Progenitor cell of endocrine pancreas (in vitro differentiated cells): ENCODE measurements at places on chromosomes 13 and 19.

- no peak for DNase-seq
Measured at GRCh38 chr13:37338726-37339385, 233.4 kb upstream of the CSNK1A1L start.

GRCh38 chr19:53983457-53984289 lies 7.8 kb upstream of the CACNG6 start:
- DNase-seq = no peak

- no peak for DNase-seq
Measured at GRCh38 chr13:111792956-111793355, 274.0 kb upstream of the SOX1 start.

DNA sequence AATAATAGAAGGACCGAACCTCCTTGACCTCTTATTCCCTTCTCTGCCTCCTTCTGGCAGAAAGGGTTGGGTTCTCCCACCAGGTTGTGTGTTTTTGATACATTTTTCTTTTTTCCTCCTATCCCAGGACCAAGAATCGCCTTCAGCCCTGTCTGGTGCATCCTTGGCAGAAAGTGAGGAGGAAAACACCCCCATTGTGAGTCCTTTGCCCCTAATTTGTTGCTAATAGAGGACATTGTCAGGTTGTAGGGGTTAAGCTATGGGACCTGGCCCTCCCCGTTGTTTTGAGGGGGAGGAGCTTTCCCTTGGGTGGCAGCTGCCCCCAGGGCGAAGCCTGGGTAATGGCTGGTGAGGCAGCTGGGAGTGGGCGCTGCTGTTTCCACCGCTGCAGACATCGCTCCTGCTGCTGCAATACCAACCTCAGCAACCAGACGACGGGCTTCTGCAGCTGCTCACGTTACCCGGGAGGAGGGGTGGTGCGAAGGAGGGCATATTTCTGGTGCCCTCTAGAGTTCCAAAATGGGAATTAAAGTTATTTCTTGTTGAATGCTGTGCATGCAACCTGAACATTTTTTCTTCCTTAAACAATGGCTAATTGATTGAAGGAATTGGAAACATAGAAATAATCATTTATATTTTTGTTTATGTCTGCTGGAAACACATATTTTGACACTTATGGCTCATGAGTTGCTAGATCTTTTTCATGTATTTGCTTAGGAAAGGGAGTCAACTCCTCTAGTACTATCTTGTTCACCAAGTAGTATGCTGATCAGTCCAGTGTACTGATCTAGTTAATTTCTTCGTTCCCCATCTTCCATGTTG lies 1.5 kb downstream of the ZMYM2 start:
- peak; percentile 61 for DNase-seq

GRCh38 chr19:35000647-35001501 lies 751 bp downstream of the GRAMD1A start:
- DNase-seq = no peak

DNA sequence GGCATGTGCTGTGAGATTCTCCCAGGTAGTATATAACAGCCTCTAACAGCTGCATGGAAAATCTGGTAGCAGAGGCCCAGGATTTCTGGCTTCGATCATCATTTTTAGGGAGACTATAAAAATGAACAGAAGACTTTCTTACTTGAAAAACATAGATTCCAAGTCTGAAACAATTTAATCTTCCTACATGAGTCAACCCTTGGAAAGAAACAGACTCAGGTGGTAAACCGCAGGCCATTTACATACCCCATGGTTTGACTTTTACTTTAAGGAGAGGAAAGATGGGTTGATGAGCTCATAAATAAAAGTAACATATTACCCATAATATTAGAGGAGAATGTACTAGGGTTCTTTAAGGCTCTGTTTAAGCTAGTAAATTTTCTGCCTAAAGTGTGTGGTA lies 121.6 kb downstream of the CYSLTR2 start:
- DNase-seq = no peak

DNA sequence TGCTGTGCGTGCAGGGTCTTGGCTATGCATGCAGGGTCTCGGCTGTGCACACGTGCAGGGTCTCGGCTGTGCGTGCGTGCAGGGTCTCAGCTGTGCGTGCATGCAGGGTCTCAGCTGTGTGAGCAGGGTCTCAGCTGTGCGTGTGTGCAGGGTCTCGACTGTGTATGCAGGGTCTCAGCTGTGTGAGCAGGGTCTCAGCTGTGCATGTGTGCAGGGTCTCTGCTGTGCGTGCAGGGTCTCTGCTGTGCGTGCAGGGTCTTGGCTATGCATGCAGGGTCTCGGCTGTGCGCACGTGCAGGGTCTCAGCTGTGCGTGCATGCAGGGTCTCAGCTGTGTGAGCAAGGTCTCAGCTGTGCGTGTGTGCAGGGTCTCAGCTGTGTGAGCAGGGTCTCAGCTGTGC lies 42.5 kb downstream of the RAB20 start:
- DNase-seq = no peak

DNA sequence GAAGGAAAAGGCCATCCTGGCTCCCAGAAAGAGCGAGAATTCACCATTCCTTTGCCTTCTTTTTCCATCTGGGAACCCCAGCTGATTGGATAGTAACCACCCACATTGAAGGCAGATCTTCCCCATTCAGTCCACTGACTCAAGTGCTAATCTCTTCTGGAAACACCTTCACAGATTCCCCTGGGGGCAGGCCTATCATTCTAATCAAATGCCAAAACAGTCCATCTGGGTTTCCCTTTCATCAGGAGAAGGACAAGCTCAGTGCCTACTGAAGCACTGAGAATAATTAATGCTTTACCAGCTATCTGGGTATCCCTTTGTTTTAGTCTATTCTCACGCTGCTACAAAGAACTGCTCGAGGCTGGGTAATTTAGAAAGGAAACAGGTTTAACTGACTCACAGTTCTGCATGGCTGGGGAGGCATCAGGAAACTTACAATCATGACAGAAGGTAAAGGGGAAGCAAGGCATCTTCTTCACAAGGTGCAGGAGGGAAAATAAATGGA lies 293.2 kb downstream of the ENOX1 start:
- no peak for DNase-seq

DNA sequence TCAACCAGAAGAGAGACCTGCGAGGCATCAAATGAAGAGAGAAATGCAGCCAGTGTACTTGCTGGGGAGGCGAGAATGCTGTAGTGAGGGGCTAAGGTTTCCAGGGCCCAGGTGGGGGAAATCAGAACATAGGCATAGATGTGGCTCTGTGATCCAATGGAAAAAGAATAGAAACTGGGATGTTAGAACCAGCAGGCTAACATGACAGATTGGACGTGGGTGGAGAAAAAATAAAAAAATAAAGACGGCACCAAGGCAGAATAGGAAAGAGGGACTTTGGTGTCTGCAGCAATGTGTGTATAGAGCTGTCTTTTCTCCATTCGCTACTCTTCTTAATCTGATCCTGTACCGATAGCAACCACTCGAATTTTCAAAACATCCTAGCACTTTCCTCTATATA lies 381.0 kb upstream of the NBEA start:
- no peak for DNase-seq

- peak; percentile 65 for DNase-seq
Measured at GRCh38 chr19:48351341-48351752, 12.4 kb downstream of the TMEM143 start.

DNA sequence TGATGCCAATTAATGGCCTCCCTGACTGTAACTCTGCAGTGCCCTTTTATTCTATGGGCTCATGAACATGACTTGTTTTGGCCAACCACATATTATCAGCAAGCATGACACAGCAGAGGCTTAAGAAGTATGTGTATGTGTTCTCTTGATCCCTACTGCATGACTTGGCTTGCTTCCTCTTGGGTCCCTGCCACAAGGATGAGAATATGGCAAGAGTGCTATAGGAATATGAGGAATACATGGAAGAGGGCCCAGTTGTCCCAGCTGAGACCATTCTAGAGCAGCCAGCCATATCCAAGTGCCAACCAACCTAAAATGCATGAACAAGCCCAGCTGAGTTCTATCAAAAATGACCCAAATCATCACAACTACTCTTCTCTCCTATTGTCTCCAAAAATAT lies 576.7 kb upstream of the PCDH9 start:
- no peak for DNase-seq

GRCh38 chr13:43991773-43992201 lies 112.1 kb downstream of the LACC1 start:
- no peak for DNase-seq

- peak; percentile 11 for DNase-seq
Measured at GRCh38 chr13:95300625-95301182, 547 bp downstream of the ABCC4 start.

- no peak for DNase-seq
Measured at GRCh38 chr13:45828256-45828968, 23.1 kb downstream of the SIAH3 start.

GRCh38 chr19:29563486-29564101 lies 37.8 kb downstream of the VSTM2B start:
- no peak for DNase-seq

- no peak for DNase-seq
Measured at GRCh38 chr13:23580684-23581060, 10.5 kb downstream of the TNFRSF19 start.

GRCh38 chr19:45346449-45346848 lies 5.9 kb downstream of the KLC3 start:
- DNase-seq = no peak

DNA sequence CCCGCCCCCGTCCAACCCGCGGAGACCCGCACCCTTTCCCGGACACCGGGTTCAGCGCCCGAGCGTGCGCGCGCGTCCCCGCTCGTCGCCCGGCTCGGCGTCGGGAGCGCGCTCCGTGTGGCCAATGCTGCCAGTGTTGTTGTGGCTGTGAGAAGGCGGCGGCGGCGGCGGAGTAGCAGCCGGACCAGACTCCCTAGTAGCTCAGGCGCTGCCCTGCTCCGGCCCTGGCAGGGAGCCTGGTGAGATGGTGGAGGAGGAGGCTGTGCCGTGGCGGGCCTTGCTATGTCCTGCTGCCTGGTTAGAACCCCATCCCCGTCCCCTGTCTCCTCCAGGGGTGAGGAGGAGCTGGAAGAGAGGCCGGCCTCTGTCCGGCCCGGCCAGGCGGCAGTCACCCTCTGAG lies 553.2 kb downstream of the TUBA3C start:
- no peak for DNase-seq
